COLO829 (cell line): ENCODE measurements at places on chromosomes 16 and 17.
A peak's percentile ranks its signal among the peaks of the same experiment; 100 is the strongest.

DNA sequence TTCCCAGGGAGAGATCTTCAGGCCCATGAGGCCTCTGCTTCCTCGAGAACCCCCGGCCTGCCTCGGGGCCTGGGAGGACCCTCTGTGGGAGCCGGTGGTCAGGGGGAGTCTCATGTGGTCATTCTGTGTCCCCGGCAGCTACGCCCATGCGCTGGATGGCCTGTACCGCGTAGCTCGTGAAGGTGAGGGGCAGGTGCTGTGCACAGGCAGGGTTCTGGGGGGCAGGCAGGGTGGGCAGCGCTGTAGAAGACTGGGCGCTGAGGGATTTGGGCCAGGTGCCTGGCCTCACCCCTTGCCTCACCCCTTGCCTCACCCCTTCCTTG is 4.6 kb downstream of the SLC25A10 start:
- DNase-seq, result no peak

DNA sequence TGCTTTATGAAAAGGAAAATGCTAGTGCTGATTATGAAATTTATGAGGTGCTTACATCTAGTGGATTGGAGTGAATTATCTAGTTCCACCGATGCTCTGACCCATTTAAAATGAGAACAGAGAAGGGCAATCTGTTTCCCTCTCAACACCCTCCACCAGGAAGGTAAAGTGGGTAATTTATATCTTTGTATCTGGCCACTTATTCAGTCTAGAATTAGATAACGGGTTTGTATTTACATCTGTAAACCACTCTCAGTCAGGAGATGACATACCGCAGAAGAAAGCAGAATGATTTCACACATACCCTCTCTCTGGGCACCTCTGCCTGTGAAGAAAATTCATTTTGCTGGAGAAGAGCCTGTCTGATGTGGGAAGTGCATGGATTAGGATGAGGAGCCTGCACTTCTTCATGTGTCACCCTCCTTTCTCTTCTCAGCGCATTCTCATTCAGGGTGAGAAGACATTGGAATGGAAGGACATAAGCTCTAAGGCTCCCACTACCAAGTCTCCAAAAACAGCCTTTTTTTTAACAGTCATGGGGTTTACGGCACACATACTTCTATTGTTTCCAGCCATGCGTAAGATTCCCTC is 646.7 kb upstream of the SALL1 start:
- no peak for DNase-seq

GRCh38 chr16:30605158-30605557 is 5.0 kb downstream of the ZNF689 start:
- no peak for DNase-seq

GRCh38 chr16:3482659-3483241 is 12.5 kb downstream of the C16orf90 start:
- no peak for DNase-seq

DNA sequence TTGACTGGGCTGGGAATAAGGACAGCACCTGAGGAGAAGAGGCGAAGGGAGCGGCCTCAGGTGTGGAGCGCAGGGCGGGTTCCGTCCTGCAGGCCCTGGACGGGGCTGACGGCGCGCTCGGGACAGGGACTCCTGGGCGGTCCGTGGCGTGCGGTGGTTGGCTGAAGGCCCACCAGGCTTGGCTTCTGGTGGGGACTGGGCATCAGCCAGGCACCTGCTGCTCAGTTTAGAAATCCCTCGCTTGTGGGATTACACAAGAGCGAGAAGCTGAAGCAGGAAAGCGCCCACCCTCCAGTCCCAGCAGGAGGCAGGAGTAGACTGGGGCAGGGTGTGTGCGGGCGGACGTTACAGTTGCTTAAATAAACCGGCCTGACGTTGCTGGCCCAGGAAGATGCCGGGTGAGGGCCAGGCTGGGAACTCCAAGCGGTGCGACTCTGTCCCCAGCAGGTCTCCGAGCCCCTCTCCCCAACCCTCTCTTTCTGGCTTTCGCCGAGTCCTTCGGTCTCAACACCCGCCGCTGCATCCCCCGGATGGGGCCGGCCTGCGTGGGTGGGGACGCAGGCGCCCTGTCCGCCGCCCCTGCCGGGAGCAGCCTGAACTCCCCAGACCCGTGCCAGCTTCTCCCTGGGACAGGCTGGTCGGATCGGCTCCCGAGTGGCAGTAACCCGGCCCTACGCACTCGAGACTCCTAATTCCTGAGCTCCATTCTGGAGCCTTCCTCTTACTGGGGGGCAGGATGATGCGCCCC is 639 bp downstream of the MIF4GD start:
- peak; percentile 57 for DNase-seq

GRCh38 chr17:80892019-80892855 is 99.4 kb upstream of the CHMP6 start:
- DNase-seq, result peak; percentile 89

DNA sequence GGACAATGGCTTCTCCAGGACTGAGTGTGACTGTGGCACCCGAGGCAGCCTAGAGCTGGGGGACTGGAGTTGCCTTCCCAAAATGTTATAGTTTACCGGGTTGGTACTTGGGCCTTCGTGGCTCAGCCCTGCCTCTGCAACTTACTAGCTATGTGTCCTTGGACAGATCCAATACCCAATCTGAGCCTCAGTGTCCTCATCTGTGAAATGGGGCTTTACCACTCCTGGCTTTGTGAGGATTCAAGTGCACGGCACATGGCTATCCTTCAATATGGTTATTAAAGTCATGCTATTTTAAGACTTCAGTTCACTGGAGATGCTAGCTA is 9.6 kb downstream of the IRX5 start:
- no peak for DNase-seq

- peak; percentile 93 for DNase-seq
These were observed 47.1 kb downstream of the VMP1 start for GRCh38 chr17:59754552-59754951.

- no peak for DNase-seq
These were observed 90.9 kb upstream of the PLCG2 start for GRCh38 chr16:81688182-81688581.

- no peak for DNase-seq
These were observed 19.3 kb upstream of the FOXF1 start for GRCh38 chr16:86490859-86491639.

- DNase-seq, result no peak
These were observed 8.0 kb upstream of the GNA13 start for GRCh38 chr17:65064452-65065019.

GRCh38 chr16:12260647-12261262 is 284.2 kb downstream of the SNX29 start:
- DNase-seq, result no peak

DNA sequence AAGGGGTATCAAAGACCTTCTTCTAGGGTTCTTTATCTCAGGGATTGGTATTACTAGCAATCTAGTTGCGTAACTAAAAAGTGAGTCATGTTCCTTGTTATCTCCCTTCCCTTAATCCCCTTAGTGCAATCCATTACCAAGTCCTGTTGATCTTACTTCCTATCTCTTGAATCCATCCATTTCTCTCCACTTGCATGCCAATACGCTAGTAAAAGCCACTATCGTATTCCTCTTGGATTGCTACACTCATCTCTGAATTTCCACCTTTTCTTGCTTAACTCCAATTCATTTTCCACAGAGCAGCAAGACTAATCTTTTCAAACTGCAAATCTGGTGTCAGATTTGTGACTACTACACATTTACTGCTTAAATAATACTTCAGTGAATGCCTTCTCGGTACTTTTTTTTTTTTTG is 1.8 kb upstream of the ADAT1 start:
- DNase-seq, result no peak

DNA sequence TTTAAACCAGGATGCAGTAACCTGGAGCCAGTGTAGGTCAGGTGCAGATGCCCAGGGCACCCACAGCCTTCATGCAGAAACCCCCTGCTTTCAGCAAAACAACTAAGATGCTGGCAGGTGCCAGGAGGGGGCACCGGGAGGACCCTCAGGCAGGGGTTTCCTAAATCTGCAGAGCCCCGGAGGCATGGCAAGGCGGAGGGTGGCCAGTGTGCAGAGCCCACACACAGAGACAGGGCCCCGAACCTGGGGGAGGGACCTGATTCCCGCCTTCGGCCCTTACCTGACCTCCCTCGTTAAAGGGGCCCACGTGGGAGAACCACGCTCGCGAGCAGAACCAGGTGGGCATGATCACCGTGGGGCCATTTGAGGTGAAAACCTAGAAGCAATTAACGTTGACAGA is 114.0 kb upstream of the METRNL start:
- no peak for DNase-seq

- no peak for DNase-seq
These were observed 269.5 kb upstream of the N4BP1 start for GRCh38 chr16:48879223-48880122.
